Dermis microvascular lymphatic vessel endothelial cell (primary cell): ENCODE measurements at places on chromosomes 4 and X. TPM values are rescaled to one million over a fixed set of nuclear protein-coding genes. Genes with fewer than 3 reads are reported as not detected.

CPZ gene
- under 0.01 TPM in 1 of 2 replicates, not detected in the other for total RNA-seq

GRCh38 chr4:32929796-32930699, 2209.9 kb downstream of the PCDH7 start:
- DNase-seq = no peak

GRCh38 chr4:56870946-56871345, 36.8 kb upstream of the REST start:
- DNase-seq = no peak

RNF150 gene
- 0.13 and 0.25 TPM in 2 replicates for total RNA-seq
